ENCODE measurements at places on chromosomes 6 and 20. TPM values are rescaled to one million over a fixed set of nuclear protein-coding genes. Genes with fewer than 3 reads are reported as not detected.

The OR2J2 gene
- total RNA-seq = not detected

GRCh38 chr20:36929290-36929689 lies 22.2 kb downstream of the SAMHD1 start:
- no peaks in the 10 kb centered on the region for H3K36me3 ChIP-seq
- no peaks in the 10 kb centered on the region for H3K27me3 ChIP-seq
- no peak overlapping the region for H3K27ac ChIP-seq

The ADGRB3 gene
- 3.9 TPM for total RNA-seq

DNA sequence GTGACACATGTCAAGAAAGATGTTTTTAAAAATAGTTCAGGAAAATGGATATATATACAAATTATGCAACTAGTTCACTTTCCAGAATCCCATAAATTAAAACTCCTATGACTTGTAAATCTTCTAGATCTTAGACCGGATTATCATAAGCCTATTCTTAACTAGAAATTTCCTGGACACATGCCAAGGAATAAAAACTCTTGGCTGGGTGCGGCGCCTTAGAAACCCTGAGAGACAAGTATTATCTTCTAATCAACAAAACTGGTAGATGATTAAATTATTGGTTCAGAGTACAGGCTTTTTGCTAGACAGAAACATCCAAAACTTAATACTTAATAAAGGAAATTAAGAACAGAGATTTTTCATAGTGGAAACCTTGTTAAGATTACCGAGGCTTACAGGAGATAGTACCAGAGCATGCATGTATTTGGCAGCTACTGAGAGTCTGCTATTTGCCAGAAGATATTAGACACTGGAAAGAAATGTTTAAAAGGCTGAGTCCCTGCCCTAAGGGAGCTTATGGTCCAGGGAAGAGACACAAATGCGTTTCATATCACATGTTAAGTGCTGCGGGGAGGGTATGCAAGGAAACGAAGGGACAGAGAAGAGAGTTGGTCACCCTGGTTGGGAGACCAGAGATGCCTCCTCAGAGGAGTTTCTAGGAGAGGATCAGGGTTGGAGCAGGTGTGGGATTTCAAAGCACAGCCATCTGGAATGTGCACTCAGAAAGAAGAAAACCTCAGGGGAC lies 46.5 kb upstream of the IFNGR1 start:
- H3K4me1 ChIP-seq = peaks cover 17% of the 10 kb centered on the region
- H3K36me3 ChIP-seq = no peaks in the 10 kb centered on the region
- no peak overlapping the region for H3K27ac ChIP-seq
- no peak overlapping the region for H3K4me3 ChIP-seq
- ATAC-seq = no peak

The TGM2 gene
- total RNA-seq = 385 TPM

DNA sequence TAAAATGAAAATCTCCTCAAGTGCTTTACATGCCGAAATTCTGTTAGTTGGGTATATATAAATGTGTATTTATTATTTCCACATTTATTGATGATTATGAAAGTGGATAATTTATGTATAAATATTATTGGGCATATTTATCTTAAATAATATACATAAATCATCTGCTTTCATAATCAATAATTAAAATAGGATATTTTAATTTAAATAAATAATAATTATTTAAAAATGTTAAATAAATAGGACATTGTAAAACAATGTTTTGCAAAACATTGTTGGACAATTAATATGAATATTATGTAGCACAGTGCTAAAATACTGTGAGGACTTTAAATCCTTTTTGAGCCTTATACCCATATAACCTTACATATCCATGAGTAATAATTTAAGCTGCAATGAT lies 786.5 kb upstream of the CITED2 start:
- H3K27me3 ChIP-seq = no peaks in the 10 kb centered on the region
- H3K4me1 ChIP-seq = no peaks in the 10 kb centered on the region
- no peak for ATAC-seq
- no peak overlapping the region for H3K4me3 ChIP-seq

GRCh38 chr6:89073014-89073620 lies 7.4 kb upstream of the PNRC1 start:
- H3K4me1 ChIP-seq = peaks cover 13% of the 10 kb centered on the region
- no peaks in the 10 kb centered on the region for H3K36me3 ChIP-seq
- no peak overlapping the region for H3K4me3 ChIP-seq
- peak; percentile 57 for ATAC-seq
- no peaks in the 10 kb centered on the region for H3K27me3 ChIP-seq
- H3K27ac ChIP-seq = peak overlapping the region; percentile 66

DNA sequence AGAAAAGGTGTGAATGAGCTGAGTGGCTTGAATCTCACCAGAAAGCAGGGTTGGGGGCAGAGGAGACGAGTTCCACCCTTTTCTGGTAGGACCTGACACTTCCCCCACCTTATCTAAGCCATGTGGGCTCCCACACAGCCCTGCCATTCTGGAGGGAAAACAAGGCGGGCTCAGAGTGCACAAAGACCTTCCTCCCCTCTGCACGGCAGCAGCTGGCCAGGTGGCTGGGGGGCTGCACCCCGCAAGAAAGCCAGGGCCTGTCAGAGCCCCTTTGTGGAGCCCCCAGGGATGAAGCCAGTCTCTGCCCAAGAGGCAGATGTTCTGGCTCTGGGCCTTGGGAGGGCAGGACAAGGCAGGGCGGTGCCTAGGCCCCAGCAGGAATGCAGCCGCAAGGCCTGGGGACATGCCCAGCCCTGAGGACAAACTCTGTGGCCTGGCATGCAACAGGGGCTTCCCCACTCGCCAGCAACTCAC lies 48.4 kb upstream of the DSN1 start:
- peaks cover 30% of the 10 kb centered on the region for H3K36me3 ChIP-seq
- H3K27me3 ChIP-seq = no peaks in the 10 kb centered on the region
- peaks cover 22% of the 10 kb centered on the region for H3K4me1 ChIP-seq

The VWA7 gene
- total RNA-seq = 0.54 TPM

The PRSS16 gene
- total RNA-seq = not detected

- H3K4me1 ChIP-seq = no peaks in the 10 kb centered on the region
- no peak for ATAC-seq
- H3K27me3 ChIP-seq = no peaks in the 10 kb centered on the region
- no peak overlapping the region for H3K4me3 ChIP-seq
These were observed 246.8 kb downstream of the QKI start for GRCh38 chr6:163661272-163661671.

The ADGRF1 gene
- not detected for total RNA-seq

GRCh38 chr20:32201296-32201976 lies 6.1 kb downstream of the PLAGL2 start:
- H3K4me1 ChIP-seq = peaks cover 52% of the 10 kb centered on the region
- no peak overlapping the region for H3K4me3 ChIP-seq
- no peak overlapping the region for H3K27ac ChIP-seq
- no peaks in the 10 kb centered on the region for H3K27me3 ChIP-seq

GRCh38 chr6:21981235-21981833 lies 315.5 kb downstream of the PRL start:
- no peak overlapping the region for H3K4me3 ChIP-seq
- no peak overlapping the region for H3K27ac ChIP-seq
- peaks cover 14% of the 10 kb centered on the region for H3K36me3 ChIP-seq
- no peak for ATAC-seq
- no peaks in the 10 kb centered on the region for H3K27me3 ChIP-seq

DNA sequence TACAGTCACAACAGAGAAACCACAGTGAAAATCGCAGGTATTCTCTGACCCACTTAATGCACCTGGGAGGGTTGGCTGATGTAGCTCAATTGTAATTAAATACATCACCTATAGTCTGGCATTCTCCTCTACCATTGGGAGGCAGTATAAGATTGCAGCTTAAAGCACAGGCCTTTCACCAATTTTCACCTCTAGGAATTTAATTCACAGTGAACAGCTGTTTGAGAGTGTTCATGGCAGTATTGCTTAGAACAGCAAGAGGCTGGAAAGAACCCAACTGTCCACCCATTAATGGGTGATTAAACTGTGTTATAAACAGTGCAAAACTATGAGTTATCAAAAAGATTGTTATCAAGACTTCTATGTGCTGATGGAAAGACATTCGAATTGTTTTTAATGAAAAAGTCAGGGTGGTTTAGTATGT lies 2.0 kb downstream of the EDEM2 start:
- peak; percentile 51 for ATAC-seq
- peak overlapping the region; percentile 24 for H3K27ac ChIP-seq
- H3K36me3 ChIP-seq = no peaks in the 10 kb centered on the region
- peaks cover 33% of the 10 kb centered on the region for H3K4me1 ChIP-seq
- no peak overlapping the region for H3K4me3 ChIP-seq
- no peaks in the 10 kb centered on the region for H3K27me3 ChIP-seq

The MTFR2 gene
- total RNA-seq = not detected

DNA sequence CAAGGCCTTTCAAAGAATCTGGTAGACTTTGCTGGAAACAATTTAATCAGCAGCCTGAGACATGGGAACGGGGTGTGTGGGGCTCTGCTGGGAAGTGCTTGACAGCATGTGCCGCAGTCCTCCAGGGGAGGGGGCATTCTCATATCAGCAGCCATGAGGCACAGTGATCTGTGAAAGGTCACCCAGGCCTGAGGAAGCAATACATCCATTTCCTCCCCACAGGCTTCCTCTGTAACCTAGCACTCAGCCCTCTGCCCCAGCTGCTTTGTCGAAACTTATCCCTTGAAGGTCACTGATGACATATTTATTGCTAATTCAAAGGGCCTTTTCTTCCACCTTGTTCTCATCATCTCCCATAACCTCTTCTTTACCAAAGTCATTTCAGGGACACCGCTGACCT lies 103.3 kb downstream of the TNFAIP3 start:
- ATAC-seq = no peak
- H3K4me1 ChIP-seq = no peaks in the 10 kb centered on the region
- no peak overlapping the region for H3K4me3 ChIP-seq
- H3K36me3 ChIP-seq = no peaks in the 10 kb centered on the region

DNA sequence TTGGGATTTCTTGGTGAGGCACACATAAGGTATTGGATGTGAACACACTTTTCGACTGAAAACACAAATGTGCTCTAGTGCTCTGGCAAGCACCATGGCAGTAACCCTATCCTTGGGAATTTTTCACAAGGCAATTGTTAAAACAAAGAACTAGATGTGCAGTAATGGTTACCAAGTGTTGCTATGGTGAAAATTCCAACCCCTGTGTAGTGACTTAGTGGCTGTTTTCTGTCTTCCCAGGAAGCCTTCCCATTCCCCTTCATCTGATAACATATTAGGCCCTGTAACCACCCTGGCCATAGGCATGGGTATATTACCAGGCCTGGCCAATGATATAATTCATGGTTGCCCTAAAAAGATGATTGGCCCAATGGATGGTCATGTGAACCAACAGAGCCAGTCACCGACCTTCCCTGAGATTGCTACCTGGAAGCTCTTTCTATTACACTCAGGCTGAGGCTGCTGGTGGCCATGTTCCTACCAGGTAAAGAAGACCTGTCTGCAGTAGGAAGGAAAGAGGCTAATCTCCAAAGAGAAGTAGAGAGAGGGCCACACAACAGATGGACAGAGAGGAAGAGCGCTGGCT lies 4.1 kb downstream of the C20orf202 start:
- H3K4me3 ChIP-seq = no peak overlapping the region
- H3K27me3 ChIP-seq = peaks cover 31% of the 10 kb centered on the region
- no peak for ATAC-seq

The HLA-G gene
- not detected for total RNA-seq

The MSH5 gene
- total RNA-seq = 4.7 TPM

The HDAC2 gene
- 44.7 TPM for total RNA-seq

GRCh38 chr6:168619560-168620314 lies 178.8 kb downstream of the SMOC2 start:
- H3K27ac ChIP-seq = no peak overlapping the region
- H3K36me3 ChIP-seq = no peaks in the 10 kb centered on the region
- ATAC-seq = no peak
- no peaks in the 10 kb centered on the region for H3K27me3 ChIP-seq
- H3K4me3 ChIP-seq = no peak overlapping the region

DNA sequence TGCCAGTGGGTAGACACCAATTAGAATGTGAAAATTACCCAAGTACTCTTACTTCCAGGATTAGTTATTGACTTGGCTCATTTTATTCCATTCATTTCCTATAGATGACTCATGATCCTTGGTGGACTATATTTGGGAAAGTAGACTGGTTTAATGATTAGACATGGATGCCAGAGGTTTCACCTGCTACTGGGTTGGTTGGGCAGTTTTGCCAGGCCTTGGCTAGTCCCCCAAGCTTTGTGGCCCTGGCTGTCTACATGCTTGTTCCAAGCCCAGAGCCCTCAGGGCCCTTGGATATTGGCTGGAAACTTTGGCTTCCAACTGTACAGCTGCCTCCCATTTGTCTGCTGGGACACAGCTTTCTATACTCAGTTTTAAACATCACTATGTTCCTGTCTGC lies 104.1 kb downstream of the ZFP64 start:
- H3K27ac ChIP-seq = no peak overlapping the region
- no peaks in the 10 kb centered on the region for H3K4me1 ChIP-seq
- no peaks in the 10 kb centered on the region for H3K27me3 ChIP-seq
- no peaks in the 10 kb centered on the region for H3K36me3 ChIP-seq
- no peak overlapping the region for H3K4me3 ChIP-seq

- H3K4me3 ChIP-seq = no peak overlapping the region
- H3K27me3 ChIP-seq = peaks cover 69% of the 10 kb centered on the region
- no peaks in the 10 kb centered on the region for H3K36me3 ChIP-seq
- no peak for ATAC-seq
- no peaks in the 10 kb centered on the region for H3K4me1 ChIP-seq
These were observed 13.6 kb upstream of the SRSF6 start for GRCh38 chr20:43444107-43444506.

DNA sequence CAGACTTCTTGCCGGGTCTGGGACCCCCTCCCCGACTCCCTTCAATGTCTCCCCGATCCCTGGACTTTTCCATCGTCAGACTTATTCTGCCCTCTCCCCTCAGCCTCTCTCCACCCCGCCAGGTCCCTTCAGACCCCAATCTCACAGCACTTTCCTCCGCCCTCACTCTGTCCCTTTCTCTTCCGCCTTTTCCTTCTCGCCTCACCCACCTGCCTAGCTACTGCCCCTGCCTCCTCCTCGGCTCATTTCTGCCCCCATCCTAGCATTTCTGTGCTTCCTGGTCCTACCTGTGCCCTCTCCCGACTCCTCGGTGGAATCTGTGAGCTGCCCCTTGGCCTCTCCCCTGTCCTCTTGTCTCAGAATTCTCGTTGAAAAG lies 616 bp downstream of the CHMP4B start:
- H3K27me3 ChIP-seq = no peaks in the 10 kb centered on the region
- peak overlapping the region; percentile 91 for H3K4me3 ChIP-seq
- peak overlapping the region; percentile 95 for H3K27ac ChIP-seq
- H3K4me1 ChIP-seq = peaks cover 15% of the 10 kb centered on the region

- ATAC-seq = no peak
- no peak overlapping the region for H3K4me3 ChIP-seq
- no peaks in the 10 kb centered on the region for H3K36me3 ChIP-seq
- no peak overlapping the region for H3K27ac ChIP-seq
- no peaks in the 10 kb centered on the region for H3K27me3 ChIP-seq
These were observed 49.8 kb downstream of the EYA4 start for GRCh38 chr6:133290930-133291329.

GRCh38 chr6:20427856-20428255 lies 26.2 kb downstream of the E2F3 start:
- no peak for ATAC-seq
- no peak overlapping the region for H3K4me3 ChIP-seq
- H3K36me3 ChIP-seq = peaks cover 9% of the 10 kb centered on the region
- no peaks in the 10 kb centered on the region for H3K4me1 ChIP-seq

The SLC26A8 gene
- not detected for total RNA-seq

DNA sequence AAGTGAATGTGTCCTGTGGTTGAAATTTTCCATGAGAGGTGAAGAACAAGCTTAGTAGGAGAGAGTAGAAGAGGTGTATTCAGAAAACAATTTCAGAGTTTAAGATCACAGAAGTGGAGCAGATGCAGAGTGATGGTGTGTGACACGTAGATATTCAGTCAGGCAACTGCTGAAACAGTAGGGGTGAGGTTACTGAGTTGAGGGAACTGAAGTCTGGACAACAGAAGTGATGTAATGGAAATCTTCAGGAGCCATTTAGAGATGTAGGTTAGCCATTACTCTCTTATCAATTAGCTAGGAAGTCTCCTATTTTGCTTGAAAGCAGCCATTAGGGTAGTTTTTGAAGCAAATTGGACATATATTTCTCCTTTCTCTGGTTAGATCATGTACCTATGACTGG lies 584.4 kb downstream of the PKHD1 start:
- H3K4me1 ChIP-seq = no peaks in the 10 kb centered on the region
- no peak for ATAC-seq

The TMEM74B gene
- total RNA-seq = 1.8 TPM

Measured in gastroesophageal sphincter (tissue), 4 donors.